ENCODE measurements at places on chromosomes 6 and 20.

- DNase-seq: no peak
Observed at GRCh38 chr6:92577077-92577719, 842.2 kb downstream of the EPHA7 start.

- DNase-seq: no peak
Observed at GRCh38 chr6:144678844-144679243, 393.7 kb downstream of the UTRN start.

DNA sequence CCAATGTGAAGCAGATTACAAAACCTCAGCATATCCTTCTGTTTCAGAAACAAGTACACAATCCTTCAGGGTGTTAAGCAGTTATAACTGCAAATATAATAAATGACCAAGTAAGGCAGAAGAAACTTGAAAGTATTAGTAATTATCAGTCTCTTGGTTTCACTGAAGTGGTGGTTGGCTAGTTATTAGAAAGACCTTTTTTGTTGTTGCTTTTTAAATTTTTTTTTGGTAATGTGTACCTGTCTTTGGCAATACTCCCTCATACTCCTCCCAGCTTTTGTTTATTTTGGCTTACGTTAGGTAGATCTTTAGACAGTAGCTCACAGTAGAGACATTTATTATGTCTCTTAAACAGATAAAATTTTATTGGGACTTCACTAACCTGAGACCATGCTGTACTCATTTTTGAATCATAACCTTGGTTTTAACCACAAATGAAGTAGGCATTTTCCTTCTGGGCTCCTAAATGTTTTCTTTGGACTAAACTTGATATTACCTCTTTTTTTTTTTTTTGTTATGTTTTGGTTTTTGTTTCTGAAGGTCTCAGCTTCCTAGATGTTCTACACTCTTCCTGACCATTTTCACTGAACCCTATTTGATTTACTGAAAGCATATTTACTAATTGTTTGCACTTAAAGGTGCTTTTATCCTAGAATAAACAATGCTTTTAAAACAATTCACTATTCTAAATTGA, 6.4 kb downstream of the CD2AP start:
- no peak for DNase-seq

DNA sequence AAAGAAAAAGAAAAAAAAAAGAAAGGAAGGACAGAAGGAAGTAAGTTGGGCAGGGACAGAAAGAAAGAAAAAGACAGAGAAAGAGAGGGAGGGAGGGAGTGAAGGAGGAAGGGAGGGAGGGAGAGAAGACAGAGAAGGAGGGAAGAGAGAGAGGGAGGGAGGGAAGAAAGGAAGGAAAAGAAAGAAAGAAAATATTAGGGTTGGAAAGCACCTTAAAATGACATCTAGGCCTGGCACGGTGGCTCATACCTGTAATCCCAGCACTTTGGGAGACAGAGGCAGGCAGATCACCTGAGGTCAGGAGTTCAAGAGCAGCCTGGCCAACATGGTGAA, 33.2 kb downstream of the FASTKD5 start:
- no peak for DNase-seq

DNA sequence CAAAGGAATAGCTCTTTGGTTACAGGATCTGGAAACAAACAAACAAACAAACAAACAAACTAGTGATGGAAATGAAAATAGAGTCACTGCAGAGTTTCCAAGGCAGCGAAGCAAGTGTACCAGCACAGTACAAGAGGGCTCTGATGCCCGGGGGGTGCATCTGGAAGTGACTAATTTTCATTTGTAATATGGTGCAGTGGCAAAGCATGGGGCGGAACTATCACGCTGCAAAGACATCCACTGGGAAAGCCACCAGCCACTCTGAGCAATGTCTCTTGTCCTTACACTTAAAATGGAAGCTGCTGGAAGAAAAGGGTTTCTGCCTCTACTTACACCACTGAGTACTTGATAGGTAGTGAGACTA, 44.4 kb upstream of the NEDD9 start:
- no peak for DNase-seq

- no peak for DNase-seq
Observed at GRCh38 chr6:72715119-72715518, 93.3 kb downstream of the KCNQ5 start.

DNA sequence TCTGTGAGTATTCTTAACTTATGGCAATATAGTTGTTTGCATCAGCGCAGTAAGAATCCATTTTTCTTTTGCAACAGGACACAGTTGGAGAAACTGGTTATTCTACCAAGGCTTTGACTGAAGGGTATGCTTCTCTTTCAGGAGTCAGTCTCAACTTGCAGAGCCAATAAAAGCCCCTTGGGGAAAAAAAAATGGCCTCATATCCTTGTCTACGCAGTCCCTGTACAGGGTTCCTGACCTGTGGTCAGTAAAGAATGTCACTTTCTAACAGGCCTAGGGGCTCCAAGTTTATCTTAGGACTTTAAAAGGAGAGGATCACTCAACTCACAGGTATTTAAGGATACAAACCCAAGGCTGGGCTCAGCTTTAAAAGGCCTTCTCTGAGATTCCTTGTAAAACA, 6.9 kb upstream of the RNGTT start:
- no peak for DNase-seq

DNA sequence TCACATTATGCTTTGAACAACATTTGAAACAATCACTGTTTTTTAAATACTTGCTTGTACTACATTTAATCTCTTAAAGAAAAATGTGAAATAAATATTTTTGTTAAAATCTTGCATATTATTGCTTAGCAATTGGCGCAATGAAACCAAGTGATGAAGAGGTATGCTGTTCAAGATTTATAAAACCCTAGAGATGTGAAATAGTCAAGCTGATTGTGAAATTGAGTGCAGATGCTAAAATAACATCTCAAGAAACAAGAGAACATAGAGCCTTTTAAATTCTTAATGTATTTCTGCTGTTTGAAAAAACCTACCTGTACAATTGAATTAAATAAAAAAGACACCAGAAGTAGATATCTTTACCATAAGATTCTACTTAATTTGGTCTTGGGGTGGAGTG, 179.2 kb upstream of the MCHR2 start:
- DNase-seq: no peak

DNA sequence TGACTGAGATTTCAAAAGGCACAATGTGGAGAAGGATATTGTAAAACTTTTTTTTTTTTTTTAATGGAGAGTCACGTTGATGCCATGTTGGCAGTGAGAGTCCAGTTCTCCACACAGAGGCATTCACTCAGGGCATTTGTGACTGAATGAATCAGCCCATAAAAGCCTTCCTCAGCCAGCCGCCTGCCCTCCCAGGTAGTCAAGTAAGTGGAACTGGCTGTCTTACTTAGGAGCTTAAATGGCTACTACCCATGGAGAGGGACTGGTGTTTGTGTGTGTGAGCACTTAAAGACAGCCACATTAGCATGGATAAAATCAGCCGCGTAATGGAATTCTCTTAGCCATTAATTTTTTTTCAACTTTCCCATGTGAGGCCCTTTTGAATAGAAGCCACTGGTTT, 12.6 kb downstream of the AAR2 start:
- DNase-seq: no peak

- no peak for DNase-seq
Observed at GRCh38 chr20:49542514-49542991, 25.4 kb downstream of the PTGIS start.

DNA sequence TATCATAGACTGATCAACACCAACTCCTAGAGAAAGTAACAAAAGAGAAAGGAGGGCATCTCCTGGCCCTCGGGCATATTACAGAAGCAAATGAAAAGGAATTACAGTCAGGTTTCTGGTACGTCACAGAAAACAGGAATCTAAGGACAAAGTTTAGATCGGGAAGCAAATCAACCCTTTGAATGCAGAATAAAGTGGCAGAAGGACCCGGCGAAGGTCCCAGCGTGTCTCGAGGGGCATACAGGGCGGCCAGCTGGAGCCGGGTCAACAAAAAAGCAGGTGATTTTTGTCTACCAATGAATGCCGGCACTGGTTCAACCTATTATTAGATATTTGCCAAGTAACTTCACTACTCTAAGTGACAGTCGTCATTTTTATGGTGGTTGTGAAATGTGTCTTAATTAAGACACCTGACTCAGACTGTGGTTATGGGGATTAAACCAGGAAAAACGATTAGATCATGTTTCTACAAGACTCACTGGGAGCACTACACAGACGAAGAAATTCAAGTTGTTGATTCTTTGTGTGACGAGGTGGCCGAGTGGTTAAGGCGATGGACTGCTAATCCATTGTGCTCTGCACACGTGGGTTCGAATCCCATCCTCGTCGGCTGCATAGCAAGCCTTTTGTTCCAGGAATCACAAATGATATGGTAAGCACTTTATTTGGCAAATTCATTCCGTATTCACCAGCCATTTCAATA, 12.4 kb upstream of the ZSCAN9 start:
- no peak for DNase-seq

GRCh38 chr6:91482498-91482897, 895.6 kb upstream of the MAP3K7 start:
- no peak for DNase-seq

GRCh38 chr6:25550631-25551030, 101.4 kb upstream of the SCGN start:
- DNase-seq: no peak

DNA sequence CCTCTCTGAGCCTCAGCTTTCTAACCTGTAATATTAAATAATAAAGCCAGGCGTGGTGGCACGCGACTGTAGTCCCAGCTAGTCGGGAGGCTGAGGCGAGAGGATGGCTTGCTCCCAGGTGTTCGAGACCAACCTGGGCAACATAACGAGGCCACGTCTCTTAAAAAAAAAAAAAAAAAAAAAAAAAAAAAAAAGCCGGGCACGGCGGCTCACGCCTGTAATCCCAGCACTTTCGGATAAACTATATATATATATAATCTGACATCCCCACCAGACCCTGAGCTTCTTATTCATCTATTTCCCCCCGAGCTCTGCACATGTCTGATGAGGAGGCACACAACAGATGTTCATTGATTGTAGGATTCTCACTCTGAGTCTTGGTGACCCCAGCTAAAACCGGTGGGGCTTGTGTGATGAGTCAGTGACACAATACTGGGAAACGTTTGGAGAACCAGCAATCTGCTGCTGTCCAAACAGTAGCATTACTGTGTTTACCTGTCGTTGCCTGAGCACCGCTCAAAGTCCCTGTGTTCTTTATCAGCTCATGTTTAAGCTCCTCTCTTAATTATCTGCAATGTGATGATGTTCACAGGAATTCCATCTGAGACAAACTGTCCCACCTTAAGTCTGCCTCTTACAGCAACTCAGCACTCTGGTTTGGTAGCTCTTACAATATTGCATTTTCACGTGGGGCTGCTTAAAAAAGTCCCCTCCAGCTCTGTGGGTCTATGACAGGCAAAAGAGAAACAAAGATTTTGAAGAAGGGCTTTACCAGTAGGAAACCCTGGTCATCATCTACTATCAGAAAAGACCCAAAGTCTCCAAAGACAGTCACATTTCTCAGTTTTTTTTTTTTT, 1.0 kb upstream of the SPATA2 start:
- no peak for DNase-seq

DNA sequence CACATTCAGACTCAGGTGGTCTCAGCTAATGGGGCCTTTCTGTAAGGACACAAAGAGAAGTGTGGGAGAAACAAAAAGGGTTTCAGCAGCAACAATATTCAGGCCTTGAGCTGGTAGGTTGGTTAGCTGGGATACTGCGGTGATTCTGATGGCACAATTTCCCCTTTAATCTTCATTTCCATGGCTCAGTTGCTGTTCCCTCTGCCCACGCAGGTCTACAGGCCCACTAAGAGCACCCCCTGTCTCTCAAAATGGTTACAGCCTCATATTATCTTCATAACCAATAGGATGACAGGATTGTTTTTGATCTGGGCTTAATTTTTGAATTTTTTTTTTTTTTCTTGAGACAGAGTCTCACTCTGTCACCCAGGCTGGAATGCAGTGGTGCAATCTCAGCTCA, 48.9 kb downstream of the MYB start:
- no peak for DNase-seq

DNA sequence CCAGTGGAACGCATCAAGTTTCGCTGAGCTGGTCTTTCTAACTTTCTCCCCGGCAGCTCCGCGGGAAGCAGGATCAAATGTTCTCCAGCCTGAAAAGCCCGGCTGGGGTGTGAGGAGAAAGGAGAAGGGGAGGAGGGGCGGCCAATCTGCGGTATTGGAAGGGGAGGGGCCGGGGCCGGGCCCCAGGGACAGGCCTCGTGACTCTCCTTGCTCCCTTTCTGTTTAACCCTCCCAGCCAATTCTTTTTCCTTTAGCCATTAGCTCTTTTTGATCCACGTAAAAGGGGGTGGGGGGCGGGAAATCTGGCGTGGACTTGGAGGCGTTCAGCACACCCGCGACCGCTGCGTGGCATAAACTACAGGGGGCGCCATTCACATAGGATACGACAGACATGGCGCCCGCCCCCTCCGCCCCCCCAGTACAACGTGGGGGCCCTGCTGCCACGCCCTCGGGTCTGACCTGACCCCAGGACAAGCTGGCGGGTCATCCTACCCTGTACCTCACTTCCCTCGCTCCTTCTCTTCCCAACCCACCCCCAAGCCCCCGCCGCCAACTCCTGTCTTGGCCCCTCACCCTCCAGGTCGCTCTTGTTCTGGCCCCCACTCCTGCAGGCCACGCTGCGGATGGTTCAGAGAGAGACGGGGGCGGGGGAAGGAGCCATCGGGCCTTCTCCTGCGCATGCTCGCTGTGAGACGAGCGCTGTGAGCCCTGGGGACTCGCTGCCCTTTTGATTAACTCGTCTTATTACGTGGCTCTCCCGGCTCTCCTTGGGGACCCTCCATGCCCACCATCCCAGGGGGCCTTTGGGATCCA, 7.8 kb upstream of the MDGA1 start:
- DNase-seq: peak; percentile 38

- peak; percentile 5 for DNase-seq
Observed at GRCh38 chr6:142207265-142207877, 60.3 kb downstream of the VTA1 start.

- no peak for DNase-seq
Observed at GRCh38 chr20:38450412-38450975, 15.4 kb upstream of the SNHG17 start.

DNA sequence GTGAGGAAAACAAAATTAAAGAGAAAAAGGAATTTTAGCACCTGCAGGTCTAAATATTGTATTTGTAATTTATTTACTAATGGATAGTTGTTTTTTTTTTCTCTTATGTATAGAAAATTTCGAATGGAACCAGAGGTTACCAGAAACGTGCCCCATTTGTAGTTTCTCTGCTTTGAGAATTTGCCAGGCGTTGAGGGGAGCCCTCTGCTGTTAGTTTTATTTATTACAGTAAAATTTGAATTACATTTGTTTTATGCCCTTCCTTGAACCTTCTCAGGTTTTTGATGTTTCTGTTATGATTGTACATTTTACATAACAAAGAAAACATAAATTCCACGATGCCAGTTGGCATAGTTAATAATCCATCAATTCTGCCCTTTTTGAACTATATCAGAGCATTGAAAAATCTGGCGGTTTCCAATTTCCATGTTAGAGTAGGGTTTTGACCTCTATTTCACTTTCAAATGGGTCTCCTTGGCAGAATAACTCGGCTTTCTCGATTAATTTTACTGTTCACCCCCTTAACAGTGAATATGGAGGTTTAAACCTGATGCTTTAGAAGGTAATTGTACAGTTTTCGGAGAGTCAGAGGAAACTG, 35.1 kb upstream of the RFPL4B start:
- no peak for DNase-seq

GRCh38 chr20:59591061-59591460, 13.3 kb upstream of the PHACTR3 start:
- DNase-seq: no peak

GRCh38 chr6:99590728-99591672, 15.6 kb upstream of the PRDM13 start:
- DNase-seq: no peak

GRCh38 chr20:62039738-62040137, 25.9 kb downstream of the TAF4 start:
- no peak for DNase-seq

GRCh38 chr20:61692479-61692878, 373.2 kb downstream of the TAF4 start:
- no peak for DNase-seq

Measured in nucleus accumbens (tissue), 56 donors.